Mesangial cell (primary cell): ENCODE measurements at places on chromosomes 2 and 18. TPM values are rescaled to one million over a fixed set of nuclear protein-coding genes. Genes with fewer than 3 reads are reported as not detected.

Gene FKBP7
- total RNA-seq = 15.3 and 34.5 TPM in 2 replicates

Gene MZT2B
- 314 and 361 TPM in 2 replicates for total RNA-seq

Gene TBR1
- not detected in 2 replicates for total RNA-seq

Gene LDLRAD4
- total RNA-seq = 2.4 and 2.5 TPM in 2 replicates

Gene SLC23A3
- under 0.01 and 0.25 TPM in 2 replicates for total RNA-seq

Gene GPBAR1
- total RNA-seq = 0.13 and 0.16 TPM in 2 replicates
